ENCODE measurements at places on chromosomes 1 and 21.

DNA sequence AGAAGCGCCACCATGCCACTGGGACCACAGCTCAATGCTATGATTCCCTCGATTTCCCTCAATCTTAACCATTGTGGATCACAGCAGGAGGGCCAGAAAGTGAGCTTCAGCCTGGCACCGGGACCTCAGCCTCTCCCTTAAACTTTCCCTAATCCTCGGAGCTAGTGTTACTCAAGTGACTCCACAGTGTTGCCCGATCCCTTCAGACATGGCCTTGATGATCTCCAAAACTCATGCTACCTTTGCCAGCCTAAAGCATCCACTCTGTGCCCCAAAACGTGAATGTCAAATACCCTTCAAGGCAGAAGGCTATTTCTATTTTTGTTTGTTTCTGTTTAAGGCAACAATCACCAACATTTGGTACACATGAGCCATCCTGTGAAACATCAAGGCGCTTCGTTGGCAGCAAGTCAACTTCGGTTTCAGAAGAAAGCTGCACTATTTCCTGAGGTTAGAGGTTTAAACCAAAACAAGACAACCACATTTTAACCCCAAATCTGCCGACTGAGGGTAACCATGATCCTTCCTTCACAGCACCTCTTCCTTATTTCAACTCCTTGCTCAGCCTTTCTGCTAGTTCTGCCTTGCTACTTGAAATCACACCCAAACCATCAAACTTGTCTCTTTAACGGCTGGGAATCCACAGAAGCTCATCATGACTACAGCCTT, 94.4 kb upstream of the KRTAP19-8 start:
- no peak for DNase-seq

DNA sequence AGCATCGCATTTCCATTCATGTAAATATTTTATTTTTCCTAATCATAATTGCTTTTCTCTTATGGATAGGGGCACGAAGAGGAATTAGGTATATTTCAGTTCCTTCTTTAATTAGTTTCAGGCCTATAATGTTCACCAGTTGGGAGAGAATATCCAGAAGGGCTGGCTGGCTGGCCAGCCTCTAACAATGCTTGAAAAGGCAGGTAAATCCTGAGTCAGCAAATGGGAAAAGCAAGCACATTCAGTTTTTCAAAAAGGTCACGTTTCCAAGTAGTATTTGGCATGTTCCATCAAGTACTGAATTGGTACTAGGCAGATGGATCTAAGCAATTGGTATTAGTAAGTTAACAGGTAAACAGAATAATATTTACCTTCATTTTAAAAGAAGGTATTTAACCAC, 8.0 kb downstream of the RAB29 start:
- no peak for DNase-seq

DNA sequence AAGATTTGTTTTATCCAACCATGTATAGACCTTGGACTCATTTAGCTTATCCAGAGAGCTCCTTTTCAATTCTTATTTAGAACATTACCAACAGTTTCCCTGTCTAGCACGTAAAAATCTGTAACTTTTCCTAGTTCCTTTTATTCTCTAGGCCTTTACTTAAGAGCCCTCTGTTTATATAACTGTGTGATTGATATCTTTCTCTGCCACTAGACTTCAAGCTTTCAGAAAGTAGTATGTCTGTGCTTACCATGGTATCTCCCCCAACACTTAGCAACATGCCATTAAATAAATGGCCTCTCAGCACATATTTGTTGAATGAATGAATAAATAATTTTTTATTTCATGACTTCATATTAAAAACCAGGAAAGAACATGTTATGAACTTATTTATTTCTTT, 209.4 kb downstream of the PTPRC start:
- no peak for DNase-seq

- no peak for DNase-seq
Observed at GRCh38 chr1:211647711-211648121, 27.7 kb downstream of the NEK2 start.

GRCh38 chr1:46489169-46489637, 433 bp upstream of the DMBX1 start:
- no peak for DNase-seq

DNA sequence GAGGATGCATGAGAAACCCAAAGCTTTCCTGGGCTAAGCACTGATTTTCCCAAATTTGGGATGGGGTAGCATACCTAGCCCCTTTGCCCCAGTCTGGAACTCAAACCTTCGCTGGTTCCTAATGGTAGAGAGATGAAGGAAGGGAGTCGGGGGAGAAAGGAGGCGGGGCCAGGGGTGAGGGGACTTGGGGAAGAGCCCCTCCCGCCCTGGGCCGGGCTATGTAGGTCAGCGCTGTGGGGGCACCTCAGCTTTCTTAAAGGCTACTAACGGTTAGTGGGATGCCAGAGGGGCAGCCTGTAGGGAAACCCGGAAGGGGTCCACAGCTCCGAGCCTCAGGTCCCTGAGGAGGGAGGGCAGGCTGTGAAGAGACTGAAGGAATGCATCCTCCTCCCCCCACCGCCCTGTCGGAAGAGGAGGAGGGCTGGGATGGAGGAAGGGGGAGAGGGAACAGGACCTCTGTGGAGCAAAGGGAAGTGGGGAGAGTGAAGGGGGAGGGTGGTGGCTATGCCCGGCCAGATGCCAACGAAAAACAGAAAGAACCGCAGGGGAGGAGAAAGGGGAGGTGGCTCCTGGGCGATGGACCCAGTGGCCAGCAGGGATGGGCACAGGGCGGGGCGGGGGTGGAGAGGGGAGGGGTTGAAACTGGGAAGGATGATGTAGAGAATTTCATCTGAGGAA, 1.3 kb downstream of the CADM3 start:
- no peak for DNase-seq

- peak; percentile 47 for DNase-seq
Observed at GRCh38 chr1:180167721-180168467, 13.2 kb downstream of the QSOX1 start.

- DNase-seq = no peak
Observed at GRCh38 chr1:91515994-91516393, 15.3 kb downstream of the CDC7 start.

DNA sequence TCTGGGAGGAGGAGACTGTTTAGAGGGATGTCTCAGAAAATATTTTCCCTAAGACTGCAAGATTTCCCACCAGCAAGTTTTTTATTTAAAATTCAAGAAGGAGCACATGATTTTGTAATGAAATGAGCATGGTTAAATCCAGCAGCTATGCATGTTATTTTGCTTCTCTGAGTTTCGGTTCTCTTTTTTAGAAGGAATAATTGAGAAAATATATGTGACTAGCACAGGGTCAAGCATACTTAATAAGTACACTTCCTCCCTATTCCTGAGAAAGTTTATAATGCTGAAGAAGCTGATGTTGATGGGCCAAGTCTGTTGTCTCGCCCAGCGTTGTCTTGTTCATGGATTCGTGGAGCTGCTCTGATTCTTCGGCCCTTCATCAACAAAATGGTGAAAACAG, 51.2 kb downstream of the EXO1 start:
- DNase-seq = no peak

DNA sequence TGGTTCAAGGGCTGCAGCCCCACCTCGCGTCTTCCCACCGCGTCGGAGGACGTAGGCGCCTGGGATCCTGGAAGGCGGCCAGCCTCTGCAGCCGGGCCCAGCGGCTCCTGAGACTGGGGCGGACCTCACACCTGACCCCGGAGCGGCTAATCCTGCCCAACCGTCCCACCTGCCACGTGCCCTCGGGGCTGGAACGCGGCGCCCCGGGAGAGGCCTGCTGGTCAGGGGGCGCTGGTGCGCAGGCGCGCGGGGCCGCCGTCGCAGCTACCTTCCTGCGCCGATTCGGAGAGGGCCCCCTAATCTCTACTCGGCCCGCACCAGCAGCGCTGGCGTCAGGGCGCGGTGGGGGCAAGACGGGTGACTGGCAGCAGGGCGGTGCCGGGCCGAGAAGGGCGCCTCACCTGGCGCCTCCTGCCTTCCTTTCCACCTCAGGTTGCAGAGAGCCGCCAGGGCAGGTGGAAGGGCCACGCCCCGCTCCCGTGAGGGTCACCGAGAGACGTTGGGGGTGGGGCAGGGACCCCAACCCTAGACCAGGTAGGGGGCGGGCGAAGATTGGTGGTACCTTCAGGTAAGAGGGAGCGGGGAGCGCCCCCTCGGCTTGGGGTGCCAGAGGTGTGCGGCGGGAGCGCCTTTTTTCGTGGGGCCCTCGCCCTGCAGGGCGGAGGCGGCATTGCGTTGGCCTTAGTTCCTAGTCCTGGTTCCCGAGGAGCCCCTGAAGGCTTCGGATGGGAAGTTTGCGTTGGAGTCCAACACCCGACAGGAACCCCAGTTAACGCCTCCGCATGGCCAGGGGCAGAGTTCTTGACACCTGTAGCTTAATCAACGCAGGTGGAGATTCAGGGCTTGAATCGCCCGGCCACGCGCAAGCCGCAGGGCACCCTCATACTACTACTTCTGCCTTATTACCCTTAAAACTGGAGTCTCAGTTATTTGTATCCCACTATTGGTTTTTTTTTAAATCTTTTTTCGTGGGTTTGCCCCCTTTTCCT, at the start of gene TDRD5:
TSS of gene TDRD5 (plus strand) at position 241 of the 989 bp plus-strand sequence. CDS start 784 bp downstream, outside the sequence.
- no peak for DNase-seq

GRCh38 chr1:220342853-220343252, 70.6 kb upstream of the RAB3GAP2 start:
- DNase-seq = no peak

DNA sequence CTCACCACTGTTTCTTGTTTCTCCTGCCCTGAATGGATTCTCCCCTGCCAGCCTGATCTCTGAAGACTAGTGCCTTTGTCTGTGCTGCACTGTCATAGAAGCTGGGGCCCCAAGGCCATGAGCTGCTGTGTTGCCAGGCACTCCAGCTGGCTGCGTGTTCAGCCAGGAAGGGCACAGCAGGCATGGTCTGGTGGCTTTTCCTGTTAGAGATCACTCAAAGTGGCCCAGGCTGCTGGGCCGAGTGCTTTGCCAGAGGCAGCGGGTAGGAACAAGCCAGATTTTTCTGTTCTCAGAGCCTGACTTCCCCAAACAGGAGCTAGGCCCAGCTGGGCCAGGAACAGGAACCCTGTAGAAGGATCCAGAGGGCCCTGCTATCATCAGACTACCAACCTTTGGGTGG, 5.2 kb downstream of the ADPRS start:
- DNase-seq = no peak

DNA sequence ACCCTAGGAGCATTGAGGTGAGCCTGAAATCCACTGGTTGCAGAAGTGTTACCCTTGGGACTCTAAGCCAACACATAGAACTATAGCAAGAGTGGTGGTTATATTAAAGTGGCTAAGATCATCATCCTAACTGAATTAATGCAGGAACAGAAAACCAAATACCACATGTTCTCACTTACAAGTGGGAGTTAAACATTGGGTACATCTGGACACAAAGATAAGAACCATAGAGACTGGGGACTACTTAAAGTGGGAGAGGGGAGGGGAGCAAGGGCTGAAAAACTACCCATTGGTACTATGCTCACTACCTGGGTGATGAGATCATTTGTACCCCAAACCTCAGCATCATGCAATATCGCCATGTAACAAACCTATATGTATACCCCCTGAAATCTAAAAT, 100.0 kb downstream of the SLC25A24 start:
- no peak for DNase-seq

DNA sequence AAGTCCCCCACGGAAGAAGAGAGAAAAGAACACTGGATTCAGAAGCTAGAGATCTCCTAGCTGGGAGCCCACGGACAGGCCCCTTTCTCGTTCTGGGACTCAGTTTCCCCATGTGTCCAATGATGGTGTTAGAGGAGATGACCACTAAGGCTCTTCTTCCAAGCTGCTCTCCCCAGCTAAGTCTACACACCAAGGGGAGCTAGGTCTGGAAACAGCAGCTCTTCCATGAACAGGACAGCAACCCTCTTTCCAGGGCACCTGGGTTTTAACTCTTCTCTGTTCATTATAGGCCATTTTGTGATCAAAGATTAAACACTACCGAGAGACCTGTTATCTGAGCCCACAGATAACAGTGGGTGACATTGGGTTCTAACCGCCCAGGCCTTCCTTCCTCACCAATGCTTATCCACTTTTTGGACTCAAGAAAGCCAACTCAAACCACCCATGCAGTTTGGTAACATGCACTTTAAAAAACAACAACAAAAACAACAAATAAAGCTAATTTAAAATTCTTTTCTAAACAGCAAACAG, 85.9 kb downstream of the MRPL37 start:
- no peak for DNase-seq

DNA sequence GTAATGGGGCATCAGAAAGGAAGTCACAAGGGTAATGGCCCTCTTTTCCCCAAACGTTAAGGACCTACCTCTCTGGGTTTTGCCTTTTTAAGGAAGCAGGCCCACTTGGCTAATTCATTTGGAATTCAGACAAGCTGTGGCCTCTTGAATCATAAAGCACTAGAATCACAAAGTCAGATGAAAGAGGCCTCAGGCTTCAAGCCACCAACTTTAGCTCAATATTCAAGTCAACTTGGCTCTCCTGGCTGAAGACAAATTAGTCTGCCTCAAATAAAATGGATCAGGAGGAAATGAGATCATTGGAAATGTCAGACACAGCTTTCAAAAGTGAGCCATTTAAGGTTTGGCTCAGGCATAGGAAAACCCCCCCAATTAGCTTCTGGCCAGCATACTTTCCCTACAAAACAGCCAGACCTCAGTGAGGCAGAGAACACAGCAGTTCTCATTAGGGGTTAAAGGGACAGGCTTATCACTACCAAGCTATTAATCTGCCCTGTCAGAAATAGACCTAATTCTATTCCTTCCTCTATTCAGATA, 34.3 kb downstream of the SLC35D1 start:
- no peak for DNase-seq

DNA sequence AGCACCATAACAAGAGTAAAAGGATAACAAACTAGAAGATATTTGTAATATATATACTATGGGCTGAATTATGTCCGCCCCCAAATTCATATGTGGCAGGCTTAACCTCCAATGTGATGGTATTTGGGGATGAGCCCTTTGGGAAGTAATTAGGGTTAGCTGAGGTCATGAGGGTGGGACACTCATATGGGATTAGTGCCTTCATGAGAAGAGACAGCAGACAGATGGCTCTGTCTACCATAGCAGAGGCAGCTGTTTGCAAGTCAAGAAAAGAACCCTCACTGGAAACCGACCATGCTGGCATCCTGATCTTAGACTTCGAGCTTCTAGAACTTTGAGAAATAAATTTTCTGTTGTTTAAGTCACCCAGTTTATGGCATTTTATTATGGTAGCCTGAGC, 303.6 kb downstream of the LMO4 start:
- DNase-seq = no peak

- no peak for DNase-seq
Observed at GRCh38 chr1:176692988-176693696, 230.2 kb downstream of the PAPPA2 start.

DNA sequence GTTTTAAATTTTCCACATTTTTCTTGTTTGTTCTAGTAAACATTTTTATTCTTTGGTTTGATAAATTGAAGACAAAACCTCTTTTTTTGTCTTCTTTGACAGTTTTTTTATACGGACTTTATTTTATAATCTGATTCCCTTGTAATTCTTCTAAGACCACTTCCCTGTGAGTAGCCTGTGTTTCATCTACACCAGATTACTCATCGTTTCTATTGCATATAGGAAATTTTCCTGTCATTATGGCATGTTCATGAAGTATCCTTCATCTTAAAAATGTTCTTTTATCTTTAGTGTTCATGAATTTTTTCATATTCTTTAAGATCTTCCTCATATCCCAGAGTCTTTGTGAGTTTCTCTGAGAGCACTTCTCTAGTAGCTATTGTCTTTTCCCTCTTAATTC, 109.8 kb downstream of the USP25 start:
- DNase-seq = no peak

- DNase-seq = no peak
Observed at GRCh38 chr1:96927125-96927524, 205.5 kb downstream of the PTBP2 start.

GRCh38 chr1:225253784-225254183, 174.1 kb downstream of the LBR start:
- DNase-seq = no peak

- peak; percentile 48 for DNase-seq
Observed at GRCh38 chr1:182602935-182603645, 1.1 kb downstream of the RGS16 start.

- DNase-seq = no peak
Observed at GRCh38 chr1:67814121-67814772, 19.0 kb downstream of the GNG12 start.

Measured in tibial artery (tissue), 4 donors.